RCC 7860 (cell line): ENCODE measurements at places on chromosomes 5 and 9.

DNA sequence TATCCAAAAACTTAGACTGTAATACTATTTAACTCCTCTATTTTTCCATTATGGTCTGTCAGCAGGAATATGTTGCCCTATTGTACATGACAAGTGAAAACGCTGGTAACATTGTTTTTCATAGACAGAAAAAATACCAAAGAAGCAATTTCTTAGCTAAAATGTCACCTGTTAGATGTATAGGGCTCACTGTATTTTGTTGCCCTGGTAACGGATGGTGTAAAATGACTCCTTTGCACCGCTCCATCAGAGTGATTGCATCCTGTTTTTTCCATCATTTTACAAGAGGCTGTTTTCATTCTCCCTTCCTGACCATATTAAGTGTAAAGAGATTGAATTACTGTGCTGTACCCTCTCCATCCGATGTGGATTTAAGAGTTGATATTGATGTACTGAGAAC is 460.1 kb upstream of the TLE4 start:
- no peak for DNase-seq

DNA sequence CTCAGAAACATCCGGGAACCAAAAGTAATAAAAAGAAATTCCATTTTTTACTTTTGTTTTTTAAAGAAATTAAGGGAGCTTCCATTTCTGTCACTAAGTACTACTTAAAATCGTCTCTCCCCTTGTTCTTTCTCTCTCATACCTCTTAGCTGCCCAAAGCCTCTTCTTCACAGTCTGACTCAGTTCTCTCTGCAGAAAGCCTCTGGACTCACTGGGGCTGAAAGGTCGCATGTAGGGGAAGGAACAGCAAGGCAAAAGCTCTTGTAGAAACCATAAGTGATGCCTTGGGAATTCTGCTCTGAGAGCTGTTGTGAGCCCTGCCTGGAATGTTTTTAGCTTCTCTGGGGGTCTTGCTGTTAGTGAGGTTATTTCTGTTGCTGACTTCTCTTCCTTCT is 100.8 kb upstream of the RANBP3L start:
- DNase-seq: peak; percentile 66

DNA sequence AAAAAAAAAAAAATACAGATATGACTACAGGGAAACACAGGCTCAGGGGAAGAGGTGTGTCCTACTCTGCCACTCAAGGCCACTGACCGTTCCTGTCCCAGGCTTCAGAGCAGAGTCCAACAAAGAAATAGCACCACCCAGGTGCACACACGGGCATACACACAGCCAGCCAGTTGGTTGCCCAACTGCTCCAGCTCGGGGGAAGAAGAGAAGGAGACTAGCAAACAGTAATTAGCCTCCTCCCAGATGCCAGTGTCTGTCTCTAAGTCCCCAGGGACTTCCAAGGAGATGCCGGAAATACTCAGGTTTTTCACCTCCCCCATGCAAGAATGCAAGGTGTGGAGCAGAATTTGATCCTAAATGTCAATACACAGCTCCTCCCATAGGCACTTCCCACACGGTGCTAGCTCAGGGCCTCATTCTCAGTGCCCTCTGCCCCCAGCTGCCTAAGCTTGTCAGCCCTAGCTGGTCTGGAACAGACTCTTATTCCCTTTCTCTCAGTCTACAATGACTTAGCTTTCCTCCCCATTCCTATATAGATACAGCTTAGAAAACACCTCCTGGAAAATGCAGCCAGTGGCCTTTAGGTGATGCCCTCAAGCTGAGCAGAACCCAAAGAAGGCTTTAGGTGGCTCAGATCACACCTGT is 1.7 kb downstream of the MYORG start:
- DNase-seq: no peak

DNA sequence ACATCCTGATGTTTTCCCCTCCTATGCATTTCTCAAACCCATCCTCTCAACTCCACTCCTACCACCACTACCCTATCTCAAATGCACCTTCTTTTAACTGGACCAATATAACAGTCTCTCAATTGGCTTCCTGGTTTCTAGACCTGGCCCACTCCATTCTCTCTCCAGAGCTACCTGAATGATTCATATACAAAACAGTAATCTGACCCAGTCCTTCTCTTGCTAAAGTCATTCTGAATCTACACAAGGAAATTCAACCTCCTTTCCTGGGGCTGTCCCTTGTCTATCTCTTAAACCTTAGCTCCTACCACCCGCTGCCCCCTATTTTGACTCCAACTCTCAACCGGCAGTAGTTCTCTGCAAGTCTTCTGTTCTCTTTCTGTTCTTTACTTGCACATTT is 97.2 kb downstream of the PCSK1 start:
- DNase-seq: peak; percentile 17

DNA sequence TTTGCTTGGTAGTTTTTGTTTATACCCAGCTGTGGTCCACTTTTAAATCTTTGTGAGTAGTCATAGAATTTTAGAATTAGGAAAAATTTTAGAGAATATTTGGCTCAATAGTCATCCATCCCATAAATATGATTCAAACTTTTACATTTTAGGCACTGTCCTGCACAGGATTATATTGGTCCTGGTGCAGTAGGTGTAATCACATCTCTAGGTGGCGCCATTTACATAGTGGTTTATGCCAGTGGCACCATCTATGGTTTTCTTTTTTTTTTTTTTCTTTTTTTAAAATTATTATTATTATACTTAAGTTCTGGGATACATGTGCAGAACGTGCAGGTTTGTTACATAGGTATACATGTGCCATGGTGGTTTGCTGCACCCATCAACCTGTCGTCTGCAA is 260.7 kb upstream of the KCNN2 start:
- no peak for DNase-seq

- peak; percentile 84 for DNase-seq
Measured at GRCh38 chr5:179819296-179820126, 1.2 kb upstream of the SQSTM1 start.

GRCh38 chr5:55894135-55894534 is 43.0 kb downstream of the IL31RA start:
- no peak for DNase-seq

DNA sequence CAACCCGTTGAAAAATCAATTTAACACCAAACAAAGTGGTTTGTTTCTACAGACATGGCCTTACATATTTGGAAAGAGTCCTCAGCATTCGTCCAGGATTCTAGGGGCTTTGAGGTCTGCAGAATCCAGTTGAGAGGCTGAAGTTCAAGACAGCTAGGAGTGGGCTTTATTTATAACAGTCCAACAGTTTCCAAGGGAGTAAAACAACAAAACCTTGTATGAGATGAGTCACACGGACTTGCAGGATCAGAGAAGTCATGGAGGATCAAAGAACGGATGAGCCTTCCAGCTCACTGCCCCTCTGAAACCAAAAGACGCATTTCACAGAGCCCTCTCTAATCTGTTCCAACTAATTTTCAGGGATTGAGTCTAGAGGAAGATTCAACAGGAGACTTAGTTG is 11.1 kb upstream of the ESM1 start:
- no peak for DNase-seq

DNA sequence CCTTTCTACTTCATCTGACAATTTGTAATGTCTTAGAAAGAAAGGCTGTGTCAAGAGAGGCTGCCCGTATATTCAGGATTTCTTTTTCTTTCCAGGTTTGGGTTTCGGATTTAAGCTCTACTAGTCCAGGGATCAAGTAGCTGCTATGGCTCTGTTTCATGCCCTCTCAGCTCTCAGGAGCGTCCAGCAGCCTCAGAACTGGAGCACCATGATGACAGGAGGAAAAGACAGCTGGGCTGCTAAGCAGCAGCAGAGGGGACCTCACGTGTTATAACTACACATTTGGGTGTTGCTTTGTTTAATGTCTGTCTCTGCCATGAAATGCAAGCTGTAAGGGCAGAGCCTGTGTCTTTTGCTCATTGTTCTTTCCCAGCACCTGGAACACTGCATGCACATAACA is 28.5 kb downstream of the TBC1D2 start:
- DNase-seq: no peak

DNA sequence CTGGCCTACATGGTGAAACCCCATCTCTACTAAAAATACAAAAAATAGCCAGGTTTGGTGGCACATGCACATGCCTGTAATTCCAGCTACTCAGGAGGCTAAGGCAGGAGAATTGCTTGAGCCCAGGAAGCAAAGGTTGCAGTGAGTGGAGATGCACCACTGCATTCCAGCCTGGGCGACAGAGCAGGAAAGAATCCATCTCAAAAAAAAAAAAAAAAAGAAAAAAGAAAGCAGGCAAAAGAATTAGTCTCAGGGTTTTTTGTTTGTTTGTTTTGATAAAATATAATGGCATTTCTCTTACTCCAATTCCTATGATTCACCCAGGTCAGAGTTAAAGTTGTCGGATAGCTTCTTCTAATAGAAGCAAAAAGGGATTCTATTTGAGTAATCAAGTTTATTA is 67.0 kb upstream of the ATG10 start:
- DNase-seq: no peak

DNA sequence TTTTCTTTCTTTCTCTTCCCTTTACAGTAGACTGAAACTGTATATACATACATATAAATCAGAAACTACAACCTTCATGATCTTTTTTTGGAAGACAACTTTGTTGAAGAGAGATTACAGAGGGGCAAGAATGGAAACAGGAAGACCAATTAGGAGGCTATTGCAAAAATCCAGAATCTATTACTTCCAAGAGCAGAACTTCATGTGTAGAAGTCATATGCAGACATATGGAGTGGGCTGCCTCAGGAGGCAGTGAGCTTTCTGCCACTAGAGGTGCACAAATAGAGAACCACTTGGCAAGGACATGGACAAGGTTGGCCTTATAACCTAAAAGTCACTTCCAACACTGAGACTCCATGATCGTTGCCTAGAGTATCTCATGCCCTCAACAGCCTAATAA is 157.8 kb upstream of the NR4A3 start:
- no peak for DNase-seq

DNA sequence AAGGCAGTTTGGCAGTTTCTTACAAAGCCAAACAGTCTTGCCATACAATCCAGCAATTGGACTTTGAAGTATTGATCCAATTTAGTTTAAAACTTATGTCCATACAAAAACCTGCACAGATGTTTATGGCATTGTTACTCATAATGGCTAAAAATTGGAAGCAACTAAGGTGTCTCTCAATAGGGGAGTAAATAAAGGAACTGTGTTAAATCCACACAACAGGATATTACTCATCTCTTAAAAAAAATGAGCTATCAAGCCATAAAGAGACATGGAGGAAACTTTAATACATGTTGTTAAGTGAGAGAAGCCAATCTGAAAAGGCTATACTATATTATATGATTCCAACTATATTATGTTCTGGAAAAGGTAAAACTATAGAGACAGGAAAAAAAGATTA is 313.6 kb upstream of the CD180 start:
- DNase-seq: no peak

- DNase-seq: peak; percentile 24
Measured at GRCh38 chr5:30804739-30805505, 388.6 kb upstream of the CDH6 start.
